NCI-H2107 (cell line): ENCODE measurements at places on chromosomes 3 and 15.

- no peak for DNase-seq
Measured at GRCh38 chr15:75840659-75841058, 2.6 kb upstream of the UBE2Q2 start.

DNA sequence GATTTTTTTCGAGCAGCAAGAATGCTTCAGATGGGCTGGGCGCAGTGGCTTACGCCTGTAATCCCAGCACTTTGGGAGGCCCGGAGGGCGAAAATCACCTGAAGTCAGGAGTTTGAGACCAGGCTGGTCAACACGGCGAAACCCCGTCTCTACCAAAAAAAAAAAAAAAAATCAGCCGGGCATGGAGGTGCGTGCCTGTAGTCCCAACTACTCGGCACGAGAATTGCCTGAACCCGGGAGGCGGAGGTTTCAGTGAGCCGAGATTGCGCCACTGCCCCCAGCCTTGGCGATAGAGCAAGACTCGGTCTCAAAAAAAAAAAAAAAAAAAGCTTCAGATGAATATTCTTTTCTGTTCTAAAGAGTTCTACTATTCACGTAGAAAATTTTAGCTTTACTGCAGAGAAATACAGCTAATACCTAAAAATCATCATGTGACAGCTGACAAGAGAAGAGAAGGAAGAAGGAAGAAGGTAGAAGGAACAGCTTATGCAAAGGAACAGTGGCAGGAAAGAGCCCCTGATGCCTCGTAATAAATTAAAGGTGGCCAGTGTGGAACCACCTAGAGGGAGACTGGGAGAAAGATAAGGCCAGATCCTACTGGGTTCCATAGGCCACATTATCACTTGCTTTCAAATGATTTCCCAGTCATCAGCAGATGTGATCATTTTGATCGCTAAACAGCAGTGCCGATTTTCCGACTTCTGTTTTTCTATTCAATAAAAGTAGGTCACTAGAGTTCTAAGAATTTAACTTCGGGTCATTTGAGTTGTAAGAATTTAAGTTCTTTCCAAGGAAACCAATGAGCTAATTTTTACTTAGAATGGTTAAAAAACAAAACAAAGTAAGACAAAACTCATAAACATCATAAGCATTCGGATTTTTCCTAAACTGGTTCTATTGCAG, 1.5 kb downstream of the CMTM6 start:
- DNase-seq = no peak

GRCh38 chr3:11155341-11156025, 1.2 kb downstream of the HRH1 start:
- DNase-seq = no peak

GRCh38 chr3:158562674-158563073, 8.3 kb upstream of the MLF1 start:
- DNase-seq = no peak

GRCh38 chr3:21847005-21847404, 96.0 kb upstream of the ZNF385D start:
- DNase-seq = no peak

DNA sequence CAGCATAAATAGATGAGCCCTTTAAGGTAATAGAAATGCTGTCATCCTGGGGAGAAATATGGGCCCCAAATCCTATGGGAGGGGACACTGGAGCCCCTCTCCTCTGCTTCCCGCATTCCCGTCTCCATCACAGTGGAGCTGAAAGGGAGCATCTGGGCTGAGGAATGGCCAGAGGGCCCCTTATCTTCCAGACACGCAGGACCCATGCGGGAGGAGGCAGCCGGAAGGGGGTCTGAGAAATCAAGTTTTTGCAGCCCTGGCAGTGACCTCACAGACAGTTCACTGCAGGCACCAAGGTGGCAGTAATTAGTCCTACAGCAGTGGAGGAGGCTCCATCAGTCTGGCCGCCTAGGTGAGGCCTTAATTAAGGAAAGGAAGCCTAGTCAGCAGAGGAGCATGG, 80.2 kb downstream of the RAB11A start:
- no peak for DNase-seq
